ENCODE measurements at places on chromosomes 7 and 10.

- no peak overlapping the region for H3K27ac ChIP-seq
- H3K27me3 ChIP-seq = peaks cover 20% of the 10 kb centered on the region
- no peak for DNase-seq
- peaks cover 5% of the 10 kb centered on the region for H3K4me1 ChIP-seq
Observed at GRCh38 chr10:62437696-62438095, 63.5 kb downstream of the ZNF365 start.

DNA sequence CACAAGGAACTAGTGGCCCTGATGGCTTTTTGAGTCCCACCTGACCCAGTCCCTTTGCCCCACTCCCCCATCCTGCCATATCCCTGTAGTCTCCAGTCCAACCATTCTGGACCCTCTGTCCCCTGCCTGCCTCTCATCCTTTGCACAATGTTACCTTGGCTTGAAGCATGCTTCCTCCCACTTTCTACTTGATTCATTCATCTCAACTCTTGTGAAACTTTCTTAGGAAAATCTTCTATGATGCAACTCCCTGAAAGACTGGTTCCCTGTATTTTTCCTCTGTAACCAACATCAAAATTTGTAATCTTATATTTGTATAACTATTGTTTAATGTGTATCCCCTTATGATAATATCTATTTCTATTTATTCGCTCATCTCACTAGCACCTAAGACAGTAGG is 151.5 kb downstream of the LRRTM3 start:
- H3K27ac ChIP-seq = no peak overlapping the region
- H3K4me3 ChIP-seq = no peak overlapping the region
- H3K4me1 ChIP-seq = peaks cover 31% of the 10 kb centered on the region
- no peak for DNase-seq
- H3K27me3 ChIP-seq = no peaks in the 10 kb centered on the region
- no peaks in the 10 kb centered on the region for H3K36me3 ChIP-seq

DNA sequence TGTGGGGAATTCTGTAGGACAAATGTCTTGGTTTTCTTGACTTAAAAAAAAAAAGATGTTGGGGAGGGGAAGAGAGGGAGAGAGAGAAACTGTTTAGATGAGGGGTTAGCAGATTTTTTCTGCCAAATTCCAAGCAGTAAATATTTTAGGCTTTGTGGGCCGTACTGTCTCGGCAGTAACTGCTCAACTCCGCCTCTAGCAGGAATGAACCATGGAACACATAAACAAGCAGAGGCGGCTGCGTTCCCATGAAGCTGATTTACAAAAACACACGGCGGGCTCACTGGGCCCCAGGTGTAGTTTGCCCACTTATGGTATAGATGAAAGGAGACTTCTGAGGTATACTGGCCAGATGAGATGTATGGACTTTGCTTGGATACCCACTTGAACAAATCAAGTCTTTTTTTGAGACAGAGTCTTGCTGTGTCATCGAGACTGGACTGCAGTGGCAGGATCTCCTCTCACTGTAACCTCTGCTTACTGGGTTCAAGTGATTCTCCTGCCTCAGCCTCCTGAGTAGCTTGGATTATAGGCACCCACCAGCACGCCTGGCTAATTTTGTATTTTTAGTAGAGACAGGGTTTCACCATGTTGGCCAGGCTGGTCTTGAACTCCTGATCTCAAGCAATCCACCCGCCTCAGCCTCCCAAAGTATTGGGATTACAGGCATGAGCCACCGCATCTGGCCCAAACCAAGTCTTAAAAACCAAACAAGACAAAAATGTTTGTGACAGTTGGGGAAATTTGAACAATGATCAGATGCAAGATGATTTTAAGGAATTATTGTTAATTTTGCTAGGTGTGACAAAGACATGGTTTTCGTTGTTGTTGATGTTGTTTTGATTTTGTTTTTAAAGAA is 9.7 kb upstream of the ADAMTS14 start:
- no peak for DNase-seq
- peak overlapping the region; percentile 87 for H3K27ac ChIP-seq
- H3K4me1 ChIP-seq = peaks cover 23% of the 10 kb centered on the region
- no peaks in the 10 kb centered on the region for H3K36me3 ChIP-seq

- H3K36me3 ChIP-seq = peaks cover 27% of the 10 kb centered on the region
- H3K27ac ChIP-seq = no peak overlapping the region
- no peak for DNase-seq
Observed at GRCh38 chr10:60042914-60043313, 136.6 kb upstream of the CCDC6 start.

- no peak for DNase-seq
- no peak overlapping the region for H3K4me3 ChIP-seq
- H3K27ac ChIP-seq = no peak overlapping the region
- H3K4me1 ChIP-seq = peaks cover 2% of the 10 kb centered on the region
- H3K36me3 ChIP-seq = no peaks in the 10 kb centered on the region
Observed at GRCh38 chr10:122878799-122879338, 512 bp downstream of the FAM24B start.

GRCh38 chr10:86681047-86681446 is 12.7 kb downstream of the LDB3 start:
- no peaks in the 10 kb centered on the region for H3K27me3 ChIP-seq
- DNase-seq = no peak
- H3K4me1 ChIP-seq = peaks cover 6% of the 10 kb centered on the region
- no peak overlapping the region for H3K4me3 ChIP-seq
- no peaks in the 10 kb centered on the region for H3K36me3 ChIP-seq

DNA sequence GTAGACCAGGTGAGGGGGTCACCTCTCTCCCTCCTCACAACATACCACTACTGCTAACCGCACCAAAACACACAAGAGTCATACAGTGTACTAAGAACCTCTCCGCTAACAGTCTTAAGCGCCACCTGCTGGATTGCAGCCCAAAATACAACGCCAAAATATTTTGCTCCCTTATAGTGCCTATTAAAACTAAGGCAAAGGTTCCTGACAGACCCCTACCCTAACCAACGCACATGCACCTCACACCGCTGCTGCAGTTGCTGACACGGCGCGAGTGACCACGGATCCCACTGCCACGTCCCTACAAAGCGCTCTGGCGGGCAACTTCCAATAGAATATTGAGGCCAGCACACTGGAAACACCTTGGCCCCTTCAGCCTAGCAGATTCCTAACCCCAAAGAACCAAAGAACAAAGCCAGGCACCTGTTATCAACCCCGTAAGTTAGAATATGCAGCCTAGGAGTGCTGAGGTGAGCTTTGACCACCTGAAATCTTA is 563.6 kb upstream of the SEMA3D start:
- no peaks in the 10 kb centered on the region for H3K27me3 ChIP-seq
- no peak overlapping the region for H3K27ac ChIP-seq
- no peak overlapping the region for H3K4me3 ChIP-seq
- no peaks in the 10 kb centered on the region for H3K4me1 ChIP-seq
- no peak for DNase-seq
- H3K36me3 ChIP-seq = peaks cover 21% of the 10 kb centered on the region

DNA sequence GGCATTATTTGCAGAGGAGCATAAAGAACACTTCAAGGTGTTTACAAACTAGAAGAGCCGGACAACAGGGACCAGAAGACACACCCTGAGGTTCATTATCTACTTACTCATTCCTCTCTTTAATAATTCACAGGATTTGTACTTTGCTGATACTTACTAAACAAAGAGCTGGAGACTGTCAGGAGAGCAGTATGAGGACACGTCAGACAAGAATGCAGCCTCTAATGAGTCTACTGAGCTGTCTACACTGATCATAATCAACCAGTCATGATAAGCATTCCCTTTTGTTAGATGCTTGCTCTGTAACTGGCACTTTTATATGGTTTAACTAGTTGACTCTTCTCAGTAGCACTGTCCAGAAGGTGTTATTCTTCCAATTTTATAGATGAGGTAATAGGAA is 243.3 kb upstream of the CDC14C start:
- H3K27me3 ChIP-seq = no peaks in the 10 kb centered on the region
- no peak overlapping the region for H3K4me3 ChIP-seq
- H3K27ac ChIP-seq = peak overlapping the region; percentile 23
- no peak for DNase-seq

- peaks cover 16% of the 10 kb centered on the region for H3K4me1 ChIP-seq
- DNase-seq = peak; percentile 66
- H3K27ac ChIP-seq = no peak overlapping the region
- H3K36me3 ChIP-seq = no peaks in the 10 kb centered on the region
Observed at GRCh38 chr7:4631380-4632179, 50.5 kb upstream of the FOXK1 start.
